ENCODE measurements at places on chromosomes 7 and 10.

- no peak for DNase-seq
These were observed 1209.8 kb upstream of the CELF2 start for GRCh38 chr10:9807846-9808245.

DNA sequence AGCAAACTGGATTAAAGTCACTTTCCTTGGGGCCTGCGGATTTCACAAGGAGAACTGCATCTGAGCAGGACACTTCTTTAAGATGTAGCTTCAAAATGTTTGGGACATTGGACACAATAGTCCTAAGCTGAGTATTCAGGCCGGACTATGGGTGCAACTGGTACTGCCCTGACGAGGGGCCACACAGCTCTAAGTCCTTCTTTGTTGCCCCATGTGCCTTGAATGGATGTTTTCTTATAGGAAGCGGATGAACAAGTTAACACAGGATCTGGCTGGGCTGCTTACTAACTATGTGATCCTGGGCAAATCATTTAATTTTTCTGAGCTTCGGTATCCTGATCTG, 147.8 kb upstream of the KLF14 start:
- no peak for DNase-seq

DNA sequence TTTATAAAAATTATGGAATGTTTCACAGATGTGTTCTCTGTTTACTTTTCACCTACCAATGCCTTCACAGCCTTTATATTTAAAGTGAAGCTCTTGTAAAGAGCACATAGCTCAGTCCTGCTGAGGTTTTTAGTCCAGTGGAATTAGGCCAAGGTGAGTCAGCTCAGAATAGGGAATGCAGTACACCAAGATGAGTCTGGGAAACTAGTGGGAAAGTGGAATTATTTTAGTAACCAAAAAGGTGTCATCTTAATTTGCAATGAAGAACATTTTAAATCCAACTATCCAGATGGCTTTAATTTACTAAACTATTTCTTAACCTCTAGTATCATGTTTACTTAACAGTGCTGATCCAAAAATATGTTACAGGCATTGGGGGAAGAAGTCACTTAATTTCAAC, 236.3 kb upstream of the CTBP2 start:
- no peak for DNase-seq

DNA sequence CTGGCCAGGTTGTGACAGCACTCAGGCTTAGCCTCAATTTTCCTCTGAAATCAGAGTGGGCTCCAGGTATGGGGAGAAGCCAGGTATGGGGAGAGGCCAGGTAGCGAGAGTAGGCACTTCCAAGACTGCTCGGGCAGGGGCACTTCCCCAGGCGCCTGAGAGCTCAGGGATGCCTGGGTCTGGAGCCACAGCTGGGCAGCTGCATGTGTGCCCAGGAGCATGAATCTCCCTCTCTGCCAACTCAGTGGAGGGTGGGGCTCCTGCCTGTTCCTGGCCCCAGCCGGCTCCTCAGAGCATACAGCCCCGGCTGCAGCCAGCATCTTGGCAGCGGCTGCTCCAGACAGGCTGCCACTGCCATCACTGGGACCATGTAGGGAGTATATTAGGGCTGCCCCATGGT, 313.9 kb downstream of the AUTS2 start:
- DNase-seq = no peak

DNA sequence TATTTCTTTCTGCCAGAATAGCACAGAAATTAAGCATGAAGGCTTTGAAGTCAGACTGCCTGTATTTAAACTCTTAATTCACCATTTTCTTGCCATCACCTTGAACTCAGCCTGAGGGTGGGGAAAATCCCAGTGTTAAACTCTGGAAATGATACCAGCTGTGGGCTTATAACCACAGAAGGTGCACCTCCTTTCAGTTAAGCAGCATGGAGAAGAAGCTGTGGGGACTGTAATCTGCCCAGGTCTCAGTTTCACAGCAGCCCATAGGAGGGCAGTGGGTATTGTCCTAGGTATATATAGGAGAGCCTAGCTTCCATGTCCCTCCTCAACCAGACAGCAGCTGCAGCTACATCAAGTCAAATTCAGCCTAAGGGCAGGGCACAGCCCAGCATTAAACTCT, 241.6 kb downstream of the HPSE2 start:
- DNase-seq = no peak

GRCh38 chr10:48648172-48648942, 36.3 kb upstream of the WDFY4 start:
- DNase-seq = no peak

DNA sequence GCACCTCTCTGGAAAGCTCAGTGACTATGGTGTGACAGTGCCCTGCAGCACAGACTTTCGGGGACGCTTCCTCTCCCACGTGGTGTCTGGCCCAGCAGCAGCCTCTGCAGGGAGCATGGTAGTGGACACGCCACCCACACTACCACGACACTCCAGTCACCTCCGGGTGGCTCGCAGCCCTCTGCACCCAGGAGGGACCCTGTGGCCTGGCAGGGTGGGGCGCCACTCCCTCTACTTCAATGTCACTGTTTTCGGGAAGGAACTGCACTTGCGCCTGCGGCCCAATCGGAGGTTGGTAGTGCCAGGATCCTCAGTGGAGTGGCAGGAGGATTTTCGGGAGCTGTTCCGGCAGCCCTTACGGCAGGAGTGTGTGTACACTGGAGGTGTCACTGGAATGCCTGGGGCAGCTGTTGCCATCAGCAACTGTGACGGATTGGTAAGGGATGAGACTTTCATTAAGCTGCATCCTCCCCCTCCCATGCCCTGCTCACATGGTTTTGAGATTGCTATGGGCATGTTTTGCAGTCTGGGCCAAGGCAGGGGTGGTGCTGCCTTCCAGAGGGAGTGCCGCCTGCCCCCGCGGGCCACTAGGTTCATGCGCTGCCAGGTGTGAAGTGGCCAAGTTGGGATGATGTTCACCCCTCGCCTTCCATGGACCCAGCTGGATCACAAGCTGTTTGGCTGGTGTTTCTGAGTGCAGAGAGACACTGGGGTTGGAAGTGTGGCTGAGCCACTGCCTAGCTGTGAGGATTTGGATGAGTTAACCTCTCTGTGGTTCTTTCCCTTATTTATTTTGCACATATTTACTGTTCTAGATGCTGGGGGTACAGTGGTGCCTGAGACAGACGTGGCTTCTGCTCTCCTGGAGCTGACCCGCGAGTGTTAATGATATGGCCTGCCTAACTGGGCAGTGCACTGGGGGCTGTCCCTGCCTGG, 2.5 kb downstream of the ADAMTS14 start:
- no peak for DNase-seq

All from epithelial cell of esophagus (primary cell).